NCI-H510A treated with DMSO at 0.1 percent for 48 hours (cell line): ENCODE measurements at places on chromosomes 3 and 15.
A peak's percentile ranks its signal among the peaks of the same experiment; 100 is the strongest.

DNA sequence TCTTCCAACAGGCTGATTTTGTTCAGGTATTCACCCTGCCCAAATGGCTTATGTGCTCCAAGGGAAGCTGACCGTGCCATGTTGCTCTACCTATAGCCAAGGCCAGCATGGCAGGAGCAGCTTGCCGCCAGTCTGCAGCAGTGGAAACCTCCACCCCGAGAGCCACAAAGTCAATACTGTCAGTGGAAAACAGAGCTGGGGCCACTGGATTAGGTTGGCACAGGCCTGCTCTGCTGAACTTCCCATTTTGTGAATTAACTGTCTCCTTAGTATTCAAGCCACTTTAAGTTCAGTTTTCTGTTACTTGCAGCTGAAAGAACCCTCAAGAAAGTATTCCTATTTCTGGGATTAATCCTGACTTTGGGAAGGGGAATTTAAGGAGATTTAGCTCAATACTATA is 63.8 kb upstream of the XCR1 start:
- no peak for DNase-seq

DNA sequence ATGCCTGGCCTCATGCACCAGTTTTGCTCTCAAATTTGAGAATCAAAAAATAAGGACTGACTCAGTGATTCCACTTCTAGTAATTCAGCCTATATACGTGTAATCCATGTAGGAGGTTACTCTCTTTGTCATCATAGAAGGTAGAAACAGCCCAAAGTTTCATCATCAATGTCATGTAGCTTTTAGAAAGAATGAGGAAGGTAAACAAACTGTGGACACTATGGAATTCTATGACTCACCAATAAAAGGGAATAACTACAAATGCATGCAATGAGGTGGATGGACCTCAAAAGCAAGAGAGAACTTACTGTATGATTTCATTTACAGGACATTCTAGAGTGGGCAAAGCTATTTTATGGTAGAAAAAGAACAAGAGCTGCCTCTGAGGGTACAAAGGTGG is 93.2 kb upstream of the LRIG1 start:
- DNase-seq = no peak

GRCh38 chr3:31300456-31301443 is 232.0 kb upstream of the STT3B start:
- DNase-seq = no peak

DNA sequence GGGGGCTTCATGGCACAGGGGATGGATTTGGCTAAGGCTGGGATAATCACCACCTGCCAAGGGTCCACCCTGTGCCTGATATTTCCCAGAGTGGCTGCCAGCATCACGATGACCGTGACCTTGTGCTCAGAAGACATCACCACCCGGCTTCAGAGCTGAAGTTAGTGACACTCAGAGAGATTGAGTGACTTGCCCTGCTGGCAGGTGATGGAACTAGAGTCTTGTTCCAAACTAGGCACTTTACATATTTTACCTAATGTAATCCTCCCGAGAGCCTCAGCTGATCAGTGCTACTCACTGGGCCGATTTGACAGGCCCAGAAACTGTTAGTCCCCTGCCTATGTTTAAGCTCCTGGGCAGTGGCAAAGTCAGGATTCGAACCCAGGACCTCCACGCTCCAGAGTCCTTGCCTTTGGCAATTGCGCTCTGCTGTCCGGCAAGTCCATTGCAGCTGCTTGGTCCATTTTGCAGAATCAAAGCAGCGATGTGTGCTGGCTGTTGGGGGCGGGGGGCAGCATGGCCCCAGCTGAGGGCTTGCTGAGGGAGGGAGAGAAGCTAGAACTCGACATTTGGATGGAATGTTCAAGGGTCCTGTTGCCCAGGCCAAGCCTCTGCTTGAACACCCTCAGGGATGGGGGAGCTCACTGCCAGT is 74.8 kb upstream of the GATA2 start:
- DNase-seq = no peak

DNA sequence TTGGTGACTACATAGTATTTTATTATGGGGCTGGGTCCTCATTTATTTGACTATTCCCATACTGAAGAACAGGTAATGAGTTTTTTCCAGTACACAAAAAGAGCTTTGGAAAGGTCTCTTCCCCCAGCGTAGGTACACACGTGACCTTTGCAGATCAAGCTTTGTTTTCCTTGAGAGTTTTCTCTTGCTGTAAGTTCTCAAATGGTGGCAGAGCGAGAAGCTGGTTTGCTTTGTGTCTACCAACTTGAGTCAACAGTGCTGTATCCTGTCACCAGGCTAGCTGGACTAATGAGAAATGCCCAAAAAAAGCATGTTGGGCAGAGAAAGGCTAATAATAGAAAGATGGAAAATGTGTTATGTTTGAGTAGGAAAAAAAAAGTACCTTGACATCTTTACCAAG is 21.7 kb downstream of the GXYLT2 start:
- no peak for DNase-seq

DNA sequence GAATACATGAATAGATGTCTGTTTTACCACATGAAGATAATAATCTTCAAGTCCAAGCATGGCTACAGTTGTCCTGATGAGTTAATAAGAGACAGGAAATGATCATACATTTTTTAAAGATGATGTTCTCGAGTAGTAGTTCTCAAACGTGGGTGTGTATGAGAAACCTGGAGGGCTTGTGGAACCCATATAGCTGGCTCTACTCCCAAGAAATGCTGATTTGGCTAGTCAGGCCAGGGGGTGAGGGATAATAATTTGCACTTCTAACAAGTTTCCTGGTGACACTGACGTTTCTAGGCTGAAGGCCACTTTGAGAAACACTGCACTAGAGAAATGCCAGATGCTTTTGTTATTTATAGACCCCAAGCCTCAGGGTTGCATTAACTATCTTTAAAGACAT is 37.0 kb downstream of the ROPN1B start:
- DNase-seq = no peak

DNA sequence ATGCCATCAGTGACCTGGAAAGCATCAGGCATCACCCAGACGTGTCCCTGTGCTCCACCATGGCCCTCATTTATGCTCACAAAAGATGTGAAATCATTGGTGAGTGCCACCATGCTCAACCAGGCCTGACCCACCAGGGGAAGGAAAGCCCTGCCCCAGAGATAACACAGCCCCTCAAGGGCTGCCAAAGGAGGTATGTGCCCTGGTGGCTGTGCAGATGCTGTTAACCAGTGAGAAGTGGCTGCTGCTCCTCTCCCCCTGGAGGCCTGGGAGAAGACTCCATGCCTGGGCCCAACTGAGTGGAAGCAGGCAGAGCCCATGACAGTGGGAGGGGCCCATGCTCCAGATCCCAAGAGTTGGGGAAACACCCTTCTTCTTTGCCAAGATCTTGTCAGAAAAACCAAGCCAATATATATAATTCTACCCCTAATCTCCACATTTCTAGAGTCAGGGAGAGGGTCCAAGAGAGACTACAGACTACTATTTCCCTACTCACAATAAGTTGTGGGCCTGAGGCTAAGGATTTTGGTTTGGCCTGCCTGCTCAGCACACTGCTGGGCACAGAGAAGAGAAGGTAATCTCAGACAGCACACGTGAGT is 2.7 kb downstream of the TTC21A start:
- DNase-seq = no peak

GRCh38 chr15:92273723-92274122 is 120.0 kb upstream of the ST8SIA2 start:
- DNase-seq = peak; percentile 6

DNA sequence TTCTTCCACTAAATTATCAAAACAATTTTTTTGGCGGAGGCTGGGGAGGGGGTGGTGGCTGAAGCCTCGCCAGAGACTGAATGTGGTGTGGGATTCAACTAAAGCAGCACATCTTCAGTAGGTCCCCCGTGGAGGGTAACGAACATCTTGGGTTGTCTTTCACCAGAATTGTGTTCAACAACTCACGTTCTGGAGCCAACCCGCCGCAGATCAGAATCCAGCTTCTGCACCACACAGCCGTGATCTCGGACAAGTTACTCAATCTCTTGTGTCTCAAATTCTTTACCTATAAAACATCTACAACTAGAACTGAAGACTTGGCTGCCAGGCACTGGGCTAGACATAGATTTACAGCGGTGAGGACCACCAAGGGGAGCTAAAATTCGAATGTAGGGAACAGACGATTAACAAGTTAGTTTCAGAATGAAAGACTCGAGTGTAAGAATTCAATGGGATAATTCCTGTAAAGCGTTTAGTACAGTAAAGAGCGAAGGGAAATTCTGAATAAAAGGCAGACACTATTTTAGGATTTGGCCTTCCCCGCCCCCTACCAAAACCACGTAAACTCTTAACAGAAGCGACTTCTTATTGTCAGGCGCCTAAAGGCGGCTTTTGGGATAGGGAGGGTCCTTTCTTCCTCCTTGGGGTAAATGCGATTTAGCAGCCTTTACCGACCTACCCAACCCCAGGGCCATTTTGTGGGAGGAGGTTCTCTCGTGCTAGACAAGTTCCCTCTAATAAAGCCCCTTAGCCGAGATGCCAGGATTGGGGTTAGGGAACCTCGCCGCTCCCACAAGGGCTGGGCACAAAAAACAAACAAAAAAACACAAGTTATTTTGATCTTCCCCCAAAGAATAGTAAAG is 697 bp upstream of the RAB5A start:
- peak; percentile 69 for DNase-seq

GRCh38 chr15:31212326-31213080 is 111.0 kb upstream of the TRPM1 start:
- no peak for DNase-seq

DNA sequence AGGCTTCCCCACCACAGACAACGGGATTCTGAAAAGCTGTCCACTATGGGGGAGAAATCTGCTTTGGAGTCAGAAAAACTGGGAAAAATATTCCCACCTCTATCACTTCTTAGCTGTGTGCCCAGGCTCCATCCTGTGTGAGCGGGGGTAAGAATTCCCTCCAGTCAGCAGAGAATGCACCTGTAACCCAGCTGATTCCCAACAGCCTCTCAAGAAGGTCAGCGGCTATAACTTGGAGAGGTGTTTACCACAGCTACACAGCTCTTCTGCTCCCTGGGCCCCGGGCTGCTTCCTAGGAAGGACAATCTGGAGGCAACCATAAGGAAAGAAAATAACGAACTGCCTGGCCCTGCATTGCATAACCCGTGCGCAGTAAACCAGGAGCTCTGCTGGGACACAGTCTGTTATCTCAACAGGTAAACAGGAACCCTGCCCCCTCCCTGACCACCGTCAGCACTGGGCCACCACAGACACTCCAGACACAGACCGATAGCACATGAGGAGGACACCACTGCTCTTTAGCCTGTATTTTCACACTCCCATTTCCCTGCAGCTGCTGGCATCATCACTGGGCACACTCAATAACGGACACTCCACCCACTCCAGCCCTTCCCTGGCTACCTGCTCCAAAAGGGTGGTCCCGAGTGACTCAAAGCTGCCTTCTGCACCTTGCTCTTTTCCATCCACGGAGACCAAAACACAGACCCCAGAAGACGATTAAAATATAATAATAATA is 2.1 kb downstream of the RAB43 start:
- peak; percentile 17 for DNase-seq

DNA sequence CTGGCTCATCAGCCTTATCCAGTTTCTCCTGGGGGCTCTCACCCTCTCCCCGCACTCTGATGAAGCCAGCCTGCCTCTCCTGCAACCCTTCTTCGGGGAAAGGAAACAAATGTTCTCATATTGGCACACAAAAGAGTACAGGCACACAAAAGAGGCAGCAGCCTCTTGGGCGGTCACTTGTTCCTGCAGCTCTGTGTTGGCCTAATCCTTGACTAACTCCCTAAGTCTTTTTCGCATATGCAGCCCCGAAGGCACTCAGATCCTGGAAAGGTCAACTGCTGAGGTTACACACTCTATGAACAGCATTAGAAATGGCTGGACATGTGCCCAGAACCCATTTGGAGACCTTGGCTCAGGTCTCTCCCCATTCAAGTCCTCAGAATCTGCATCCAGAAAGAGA is 7.4 kb upstream of the CAMP start:
- DNase-seq = no peak

GRCh38 chr3:55664387-55664786 is 177.3 kb upstream of the WNT5A start:
- DNase-seq = no peak

- DNase-seq = no peak
These were observed 1024.9 kb downstream of the TUSC7 start for GRCh38 chr3:117734496-117734895.

DNA sequence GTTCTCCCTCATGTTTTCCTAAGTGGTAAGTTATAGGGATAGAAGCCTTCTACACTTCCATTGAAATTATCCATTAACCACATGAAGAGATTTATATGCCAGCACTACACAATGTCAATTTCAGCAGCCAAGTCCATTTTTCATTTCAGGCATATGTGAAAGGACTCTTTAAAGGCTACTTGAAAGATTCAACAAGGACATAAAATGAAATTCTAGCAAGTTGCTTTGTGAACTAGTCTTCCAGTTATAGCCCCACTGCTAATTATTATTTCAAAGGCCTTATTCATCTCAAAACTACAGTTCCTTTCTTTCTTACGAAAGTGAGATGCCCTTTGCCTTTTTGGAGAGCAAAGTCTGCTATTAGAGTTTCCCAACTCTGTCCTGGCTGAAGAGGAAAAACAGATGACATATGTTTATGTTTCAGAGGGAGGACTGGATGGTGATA is 66.0 kb upstream of the SLC2A2 start:
- DNase-seq = no peak

DNA sequence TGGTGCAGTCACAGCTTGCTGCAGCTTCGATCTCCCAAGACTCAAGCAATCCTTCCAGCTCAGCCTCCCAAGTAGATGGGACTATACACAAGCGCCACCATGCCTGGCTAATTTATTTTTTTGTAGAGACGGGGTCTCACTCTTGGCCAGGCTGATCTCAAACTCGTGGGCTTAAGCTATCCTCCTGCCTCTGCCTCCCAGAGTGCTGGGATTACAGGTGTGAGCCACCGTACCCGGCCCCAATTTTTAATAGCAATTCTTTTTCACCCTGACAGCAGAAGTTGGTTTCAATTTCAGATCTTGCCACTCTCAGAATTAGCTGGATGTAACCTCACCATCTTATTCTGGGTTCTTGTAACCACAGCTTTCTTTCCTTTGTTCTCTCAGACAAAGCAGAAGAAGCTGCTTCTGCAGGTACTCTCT is 64.8 kb downstream of the TRIM71 start:
- no peak for DNase-seq
